Activated CD8-positive, alpha-beta T cell treated with anti-CD3 and anti-CD28 coated beads for 36 hours (primary cell): ENCODE measurements at places on chromosomes 5 and 9. TPM values are rescaled to one million over a fixed set of nuclear protein-coding genes. Genes with fewer than 3 reads are reported as not detected.

- peak; percentile 72 for DNase-seq
Observed at GRCh38 chr9:111992523-111992922, 95.9 kb downstream of the UGCG start.

The TMOD1 gene
- total RNA-seq: 0.47 TPM

GRCh38 chr5:147084702-147085101, 150.1 kb upstream of the STK32A start:
- no peak for DNase-seq

DNA sequence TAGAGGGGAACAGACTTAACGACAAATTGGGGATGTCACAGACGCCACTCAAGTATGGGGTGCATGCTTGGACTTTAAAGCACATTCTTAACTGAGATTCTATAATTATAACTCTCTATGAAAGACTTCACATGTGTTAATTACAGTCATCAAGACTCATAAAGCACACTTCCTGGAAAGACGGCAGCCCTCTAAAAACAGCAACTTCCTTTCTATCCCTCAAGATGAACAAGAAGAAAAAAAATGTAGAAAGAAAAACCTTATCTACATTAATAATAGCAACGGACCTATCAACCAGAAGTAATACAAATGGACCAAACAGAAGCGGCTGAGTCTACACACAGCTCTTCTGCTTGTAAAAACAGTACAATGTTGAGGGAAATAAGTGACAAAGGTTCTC, 21.2 kb downstream of the GNAQ start:
- DNase-seq: no peak

GRCh38 chr9:88991066-88992034, at the start of gene S1PR3:
Gene S1PR3 (plus strand): TSS chr9:88991468. CDS start chr9:89001201, 9,733 bp downstream.
- peak; percentile 42 for DNase-seq

DNA sequence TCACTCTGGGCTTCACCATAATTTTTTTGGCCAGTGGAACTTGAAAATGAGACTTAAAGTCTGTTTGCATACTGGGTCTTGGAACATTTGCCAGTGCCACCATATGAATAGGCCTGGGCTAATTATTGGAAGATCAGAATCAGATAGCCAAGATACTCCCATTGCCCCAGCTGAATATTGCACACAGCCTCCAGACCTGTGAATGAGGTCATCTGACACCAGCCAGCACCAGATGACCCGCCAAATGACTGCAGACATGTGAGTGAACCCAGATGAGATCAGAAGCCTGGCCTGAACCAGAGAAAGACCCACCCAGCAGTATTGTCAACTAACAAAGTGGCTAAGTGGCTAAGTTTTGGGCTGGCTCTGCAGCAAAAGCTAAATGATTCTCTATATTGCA, 220.5 kb upstream of the MPDZ start:
- no peak for DNase-seq

The MFAP3 gene
- total RNA-seq: 12.1 TPM

The NELFB gene
- 54.3 TPM for total RNA-seq

The SGCD gene
- not detected for total RNA-seq

GRCh38 chr9:130869250-130869649, 27.4 kb downstream of the QRFP start:
- no peak for DNase-seq

GRCh38 chr5:97127727-97128126, 14.7 kb downstream of the LIX1 start:
- DNase-seq: no peak

DNA sequence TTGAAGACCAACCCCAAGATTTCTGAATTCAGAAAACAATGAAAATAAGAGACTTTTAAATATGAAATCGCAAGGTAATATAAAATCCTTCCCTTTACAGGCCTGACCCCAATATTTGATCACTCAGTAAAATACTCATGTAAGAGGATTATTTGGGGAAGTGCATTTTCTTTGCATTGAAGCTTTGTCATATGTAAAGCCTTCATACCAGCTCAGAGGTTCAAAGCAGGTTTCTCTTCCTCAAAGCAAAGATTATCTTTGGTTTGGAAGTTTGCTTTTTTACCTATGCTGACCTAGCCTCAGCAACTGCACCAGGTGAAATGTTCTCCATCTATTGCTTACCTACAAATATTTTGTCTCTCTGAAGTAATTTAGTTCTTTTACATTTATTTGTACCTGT, 106.5 kb upstream of the PARP8 start:
- DNase-seq: no peak

GRCh38 chr9:2524601-2525000, 97.0 kb upstream of the VLDLR start:
- no peak for DNase-seq

DNA sequence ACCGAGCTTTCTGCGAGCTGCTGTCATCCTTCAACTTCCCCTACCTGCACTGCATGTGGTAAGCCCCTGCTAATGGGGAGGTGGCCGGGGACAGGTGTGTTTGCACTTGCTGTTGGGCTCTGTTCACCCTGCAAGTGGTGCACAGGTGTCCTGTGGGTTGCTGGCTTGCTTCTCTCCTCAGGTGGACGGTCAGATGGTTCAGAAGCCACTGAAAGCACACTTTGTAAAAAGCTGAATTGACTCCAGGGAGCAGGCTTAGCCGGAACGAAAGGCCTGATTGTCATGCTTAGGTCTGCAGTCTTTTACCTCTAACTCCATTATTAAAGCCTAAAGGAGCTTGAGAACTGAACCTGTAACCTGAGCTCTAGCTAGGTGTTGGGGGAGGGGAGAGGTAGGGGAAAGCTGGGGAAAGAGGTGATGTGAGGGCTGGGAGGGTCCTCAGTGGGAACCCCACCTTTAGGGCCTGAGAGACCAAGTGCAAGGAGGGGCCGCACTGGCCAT, 37.6 kb downstream of the ACER2 start:
- DNase-seq: no peak

- DNase-seq: peak; percentile 45
Observed at GRCh38 chr9:34984049-34984448, 5.5 kb upstream of the DNAJB5 start.

GRCh38 chr9:138075961-138076649, 198.5 kb downstream of the CACNA1B start:
- no peak for DNase-seq

- no peak for DNase-seq
Observed at GRCh38 chr9:21605489-21605931, 123.4 kb upstream of the IFNE start.

The N4BP3 gene
- total RNA-seq: 33.4 TPM

DNA sequence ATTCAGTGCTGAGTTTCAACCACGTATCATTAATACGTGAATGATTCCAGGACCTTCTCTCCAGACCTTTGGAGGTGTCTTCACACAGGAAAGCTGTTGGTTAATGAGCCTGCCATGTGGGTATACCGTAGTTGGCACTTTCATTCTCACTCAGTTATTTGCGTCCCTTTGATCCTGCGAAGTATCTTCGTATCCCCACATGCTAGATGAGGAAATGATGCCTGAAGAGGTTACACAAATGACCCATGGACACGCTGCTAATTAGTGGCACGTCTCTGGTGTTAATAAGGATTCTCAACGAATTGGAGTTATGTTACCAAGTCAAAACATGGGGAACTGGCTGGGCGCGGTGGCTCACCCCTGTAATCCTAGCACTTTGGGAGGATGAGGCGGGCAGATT, 65.7 kb upstream of the GNE start:
- no peak for DNase-seq

GRCh38 chr9:90857091-90857490, 55.5 kb downstream of the SYK start:
- DNase-seq: no peak

DNA sequence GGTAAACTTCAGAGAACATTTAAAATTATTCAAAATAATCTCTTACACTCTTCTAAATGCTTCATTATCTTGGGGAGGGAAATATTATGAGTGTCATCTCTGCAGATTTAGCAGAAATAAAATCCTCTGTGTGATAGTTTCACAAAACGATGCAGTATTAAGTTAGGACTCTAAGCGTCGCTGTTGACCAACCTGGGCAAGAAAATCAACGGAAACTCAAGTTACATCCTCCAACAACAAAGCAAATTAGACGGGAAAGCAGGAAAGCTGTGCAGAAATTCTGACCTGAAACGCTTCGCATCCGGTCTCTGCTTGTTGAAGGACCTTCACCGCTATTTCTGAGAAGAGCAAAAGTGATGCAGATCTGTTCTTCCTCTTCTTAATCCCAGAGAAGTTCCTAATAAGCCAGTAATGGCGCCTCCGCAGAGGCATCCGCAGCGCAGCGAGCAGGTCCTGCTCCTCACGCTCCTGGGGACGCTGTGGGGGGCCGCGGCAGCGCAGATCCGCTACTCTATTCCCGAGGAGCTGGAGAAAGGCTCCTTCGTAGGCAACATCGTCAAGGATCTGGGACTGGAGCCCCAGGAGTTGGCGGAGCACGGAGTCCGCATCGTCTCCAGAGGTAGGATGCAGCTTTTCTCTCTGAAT, at the start of gene PCDHGA6:
Gene PCDHGA6, plus strand, starts transcription at position 219 of the 645 bp plus-strand sequence. Its CDS starts 193 bp downstream, at position 412.
- DNase-seq: no peak

DNA sequence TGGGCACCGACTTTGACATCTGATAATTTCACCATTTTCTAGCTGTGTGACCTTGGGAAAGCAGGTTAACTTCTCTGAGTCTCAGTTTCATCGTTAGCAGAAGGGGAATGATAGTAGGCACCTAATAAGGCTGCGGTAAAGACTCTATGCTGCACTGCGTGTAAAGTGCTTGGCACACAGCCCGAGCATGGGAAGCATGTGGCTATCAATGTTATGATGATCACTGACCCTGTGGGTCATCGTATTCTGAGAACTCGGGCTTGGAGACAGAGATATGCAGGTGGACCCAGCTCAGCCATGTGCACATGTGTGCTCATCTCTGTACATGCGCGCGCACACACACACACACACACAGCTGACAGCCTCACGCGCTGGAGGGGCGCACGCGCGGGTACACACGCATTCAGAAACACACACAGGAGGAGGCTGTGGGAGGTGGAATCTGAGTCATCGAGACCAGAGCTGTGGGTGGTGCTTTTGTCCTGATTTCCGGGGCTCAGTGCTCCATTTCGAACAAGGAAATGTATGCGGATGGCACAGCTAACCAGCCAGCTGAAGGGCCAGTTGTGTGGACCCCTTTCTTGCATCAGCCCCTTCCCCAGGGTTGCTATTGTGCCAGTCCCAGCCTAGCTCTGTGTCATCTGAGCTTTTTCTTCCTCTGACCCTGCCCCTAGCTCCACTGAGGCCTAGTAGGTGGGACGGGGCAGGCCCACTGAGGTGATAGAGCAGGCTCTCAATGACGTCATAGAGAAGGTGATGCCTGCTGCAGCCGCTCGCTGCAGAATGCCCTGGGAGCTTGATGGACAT, 11.1 kb upstream of the ARAP3 start:
- peak; percentile 88 for DNase-seq
